ENCODE measurements at places on chromosomes 1 and 21. TPM values are rescaled to one million over a fixed set of nuclear protein-coding genes. Genes with fewer than 3 reads are reported as not detected.

TAF5L gene
- 20.1 TPM for total RNA-seq

PTGFR gene
- under 0.01 TPM for total RNA-seq

SYCP1 gene
- not detected for total RNA-seq

ELAPOR1 gene
- total RNA-seq = 5.6 TPM

TNFRSF18 gene
- total RNA-seq = 1.2 TPM

FABP3 gene
- total RNA-seq = not detected

OR6N1 gene
- under 0.01 TPM for total RNA-seq

TRIM17 gene
- total RNA-seq = 0.42 TPM

FHAD1 gene
- total RNA-seq = 0.10 TPM

PRAMEF9 gene
- not detected for total RNA-seq

ST6GALNAC3 gene
- 3.5 TPM for total RNA-seq

LRRN2 gene
- not detected for total RNA-seq

KCNA3 gene
- 143 TPM for total RNA-seq

KPRP gene
- total RNA-seq = not detected

OR14K1 gene
- not detected for total RNA-seq

ATP1A4 gene
- under 0.01 TPM for total RNA-seq

MYBPH gene
- not detected for total RNA-seq

PGBD5 gene
- total RNA-seq = under 0.01 TPM

MAP3K6 gene
- 2.0 TPM for total RNA-seq

SLC66A1 gene
- total RNA-seq = 2.5 TPM

SLC9C2 gene
- total RNA-seq = not detected

DHDDS gene
- 17.2 TPM for total RNA-seq

HTR1D gene
- total RNA-seq = not detected

SPATA21 gene
- total RNA-seq = 0.10 TPM

S100A5 gene
- total RNA-seq = not detected

CRNN gene
- total RNA-seq = not detected

Data from mononuclear cell (primary cell).